Endodermal cell (in vitro differentiated cells): ENCODE measurements at places on chromosomes 6 and 20. TPM values are rescaled to one million over a fixed set of nuclear protein-coding genes. Genes with fewer than 3 reads are reported as not detected.

GRCh38 chr20:4681991-4682401, 39.7 kb upstream of the PRND start:
- no peak for DNase-seq

DNA sequence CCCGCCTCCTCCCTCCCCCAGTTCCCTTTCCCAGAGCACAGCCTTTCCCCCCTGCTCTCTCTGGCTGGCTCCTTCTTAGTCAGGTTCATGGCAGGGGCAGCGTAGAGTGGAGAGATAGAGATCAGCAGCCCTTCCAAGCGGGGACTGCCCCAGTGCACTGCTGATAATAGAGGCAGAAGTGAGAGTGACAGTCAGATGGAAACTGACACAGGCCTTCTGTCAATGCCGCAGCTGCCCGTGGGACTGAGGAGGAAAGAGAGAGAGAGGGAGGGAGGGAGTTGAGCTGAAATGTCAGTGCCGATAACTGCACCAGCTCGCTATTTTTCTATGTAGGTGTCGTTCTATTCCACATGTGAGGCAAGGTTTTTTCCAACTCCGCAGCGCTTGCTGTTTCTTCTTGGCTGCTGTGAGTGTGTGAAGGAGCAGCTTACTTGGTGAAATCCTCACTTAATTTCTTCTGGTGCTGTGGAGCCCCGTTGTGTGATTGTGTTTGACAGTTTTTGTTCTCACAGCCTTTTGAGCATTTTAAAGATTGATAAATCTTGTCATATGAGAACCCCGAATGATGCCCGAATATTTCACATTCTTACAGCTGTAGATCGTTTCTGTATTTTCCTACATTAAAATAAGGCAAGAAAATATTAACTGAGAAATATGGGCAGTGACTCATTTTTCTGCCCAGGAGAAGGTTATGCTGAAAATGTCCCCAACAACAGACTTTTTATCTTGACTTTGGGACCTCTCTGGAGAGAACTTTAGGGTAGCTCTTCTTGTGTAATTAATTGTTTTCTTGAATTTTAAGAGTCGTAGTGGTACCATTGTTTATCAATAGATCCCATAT, 386.4 kb upstream of the MMS22L start:
- DNase-seq: peak; percentile 77

CST1 gene
- 41.2 to 130 TPM (median 123 TPM) in 3 replicates for total RNA-seq

SIGLEC1 gene
- not detected in 3 replicates for total RNA-seq

- no peak for DNase-seq
Measured at GRCh38 chr20:50673466-50674137, 17.7 kb downstream of the RIPOR3 start.

DNA sequence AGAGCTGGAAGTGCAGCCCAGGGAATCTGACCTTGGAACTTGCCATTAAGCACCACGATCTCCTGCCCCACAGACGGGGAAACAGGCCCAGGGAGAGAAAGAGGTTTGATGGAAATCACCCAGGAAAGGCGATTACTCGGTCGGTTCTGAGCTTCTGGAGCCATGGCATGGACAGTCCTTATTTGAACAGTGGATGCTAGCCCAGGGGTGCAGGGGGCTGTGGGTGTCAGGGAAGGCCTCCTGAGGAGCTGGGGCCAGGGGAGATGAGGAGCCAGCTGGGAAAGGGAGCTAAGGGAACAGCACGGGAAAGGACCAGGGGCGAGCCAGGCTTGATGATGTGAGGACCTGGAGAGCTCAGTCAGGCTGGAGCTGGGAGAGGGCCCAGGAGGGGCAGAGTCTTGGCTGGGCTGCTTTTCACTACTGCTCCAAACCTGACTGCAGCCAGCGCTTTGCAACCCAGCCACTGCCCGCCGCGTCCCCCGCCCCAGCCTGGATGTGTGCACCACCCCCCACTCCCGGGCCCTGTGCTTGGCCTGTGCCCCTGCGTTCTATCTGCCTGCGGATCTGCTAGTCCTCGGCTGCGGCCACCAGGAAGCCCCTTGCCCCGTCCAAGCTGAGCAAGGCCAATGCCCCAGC, 17.8 kb downstream of the SUN5 start:
- DNase-seq: no peak

- DNase-seq: peak; percentile 12
Measured at GRCh38 chr6:163603395-163603794, 188.9 kb downstream of the QKI start.
